ENCODE measurements at places on chromosomes 4 and X. TPM values are rescaled to one million over a fixed set of nuclear protein-coding genes. Genes with fewer than 3 reads are reported as not detected.

TEX11 gene
- 0.03 TPM for total RNA-seq

CTAG1B gene
- total RNA-seq = not detected

IGSF1 gene
- 9.6 TPM for total RNA-seq

LRCH2 gene
- total RNA-seq = 24.9 TPM

FAM13A gene
- 40.3 TPM for total RNA-seq

CWH43 gene
- not detected for total RNA-seq

DMP1 gene
- total RNA-seq = not detected

POU3F4 gene
- not detected for total RNA-seq

TIGD4 gene
- total RNA-seq = 4.1 TPM

DNA sequence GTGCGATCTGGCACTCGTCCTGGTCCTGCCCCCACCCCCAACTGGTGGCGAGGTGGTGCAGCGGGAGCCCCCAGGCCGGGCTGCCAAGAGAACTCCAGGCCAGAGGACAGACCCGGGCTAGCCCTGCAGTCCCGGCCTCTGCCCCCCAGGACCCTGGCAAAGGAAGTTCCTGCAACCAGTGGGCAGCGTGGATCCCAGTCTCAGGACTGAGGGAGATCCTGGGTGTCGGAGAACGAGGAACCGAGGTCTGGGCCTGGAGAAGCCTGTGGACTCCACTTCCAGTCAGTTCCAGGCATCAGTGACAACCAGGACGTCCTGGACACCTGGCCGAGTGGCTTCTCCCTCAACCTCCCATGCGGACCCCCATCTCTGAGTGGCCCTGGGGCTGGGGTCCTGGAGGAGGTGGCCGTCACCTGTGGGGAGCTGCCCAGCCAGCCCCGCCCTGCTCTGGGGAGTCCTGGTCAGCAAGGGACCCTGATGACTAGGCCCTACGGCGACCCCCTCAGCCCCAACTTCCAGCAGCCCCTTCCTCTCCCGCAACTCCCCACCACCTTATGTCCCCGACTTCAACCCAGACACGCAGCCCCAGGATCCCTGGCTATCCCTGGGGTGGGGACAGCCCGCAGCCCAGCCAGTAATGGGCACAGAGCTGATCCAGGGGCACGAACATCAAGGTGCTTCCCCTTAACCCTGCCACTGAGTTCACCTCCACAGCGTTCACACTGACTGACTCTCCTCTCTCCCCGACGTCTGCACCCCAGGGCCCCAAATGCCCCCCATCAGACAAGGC is 53.7 kb upstream of the NKX1-1 start:
- DNase-seq = no peak

- peak; percentile 41 for DNase-seq
Observed at GRCh38 chrX:67546496-67547423, 2.9 kb downstream of the AR start.

GRCh38 chr4:87073199-87074120 is 138.6 kb downstream of the AFF1 start:
- DNase-seq = no peak

GRCh38 chr4:3767570-3768288 is 1.5 kb downstream of the ADRA2C start:
- peak; percentile 83 for DNase-seq

GRCh38 chrX:13304052-13304451 is 15.8 kb downstream of the ATXN3L start:
- no peak for DNase-seq

DNA sequence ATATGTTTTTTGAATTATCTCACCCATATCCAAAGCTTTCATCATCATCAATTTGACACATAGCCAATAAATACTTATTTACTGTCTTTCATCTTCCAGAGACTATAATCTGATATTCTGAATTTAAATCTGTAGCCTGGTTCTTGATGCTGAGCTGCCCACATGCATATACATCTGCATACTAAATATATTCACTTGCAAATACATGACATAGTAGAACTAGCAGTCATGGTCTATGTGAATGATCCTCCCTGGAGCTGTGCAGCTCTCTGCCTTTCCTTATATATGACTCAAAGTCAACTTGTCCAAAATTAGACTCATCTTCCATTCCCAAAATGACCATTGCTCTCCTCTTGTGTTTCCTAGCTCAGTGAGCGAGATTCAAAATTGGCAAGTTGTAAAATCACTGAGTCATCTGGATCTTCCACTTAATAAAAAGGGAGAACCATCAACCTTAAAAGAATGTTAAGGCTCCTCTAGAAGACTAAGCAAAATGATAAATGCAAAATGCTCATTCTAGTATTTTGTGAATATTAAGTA is 448.2 kb downstream of the PPARGC1A start:
- DNase-seq = no peak

DNA sequence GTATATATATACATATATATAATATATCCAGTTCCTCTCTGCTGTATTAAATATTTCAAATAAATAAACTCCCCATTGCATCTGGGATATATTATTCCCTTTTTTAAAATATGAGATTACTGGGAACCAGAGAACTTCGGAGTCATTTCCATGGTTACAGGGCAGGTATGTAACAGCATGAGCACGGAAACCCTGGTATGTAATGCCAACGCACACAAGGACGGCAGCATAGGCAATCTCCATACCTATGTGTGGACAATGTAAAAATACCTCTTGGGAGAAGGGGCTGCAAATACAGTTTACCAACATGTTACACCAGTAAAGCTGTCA is 62.8 kb downstream of the NUDT10 start:
- no peak for DNase-seq

DNA sequence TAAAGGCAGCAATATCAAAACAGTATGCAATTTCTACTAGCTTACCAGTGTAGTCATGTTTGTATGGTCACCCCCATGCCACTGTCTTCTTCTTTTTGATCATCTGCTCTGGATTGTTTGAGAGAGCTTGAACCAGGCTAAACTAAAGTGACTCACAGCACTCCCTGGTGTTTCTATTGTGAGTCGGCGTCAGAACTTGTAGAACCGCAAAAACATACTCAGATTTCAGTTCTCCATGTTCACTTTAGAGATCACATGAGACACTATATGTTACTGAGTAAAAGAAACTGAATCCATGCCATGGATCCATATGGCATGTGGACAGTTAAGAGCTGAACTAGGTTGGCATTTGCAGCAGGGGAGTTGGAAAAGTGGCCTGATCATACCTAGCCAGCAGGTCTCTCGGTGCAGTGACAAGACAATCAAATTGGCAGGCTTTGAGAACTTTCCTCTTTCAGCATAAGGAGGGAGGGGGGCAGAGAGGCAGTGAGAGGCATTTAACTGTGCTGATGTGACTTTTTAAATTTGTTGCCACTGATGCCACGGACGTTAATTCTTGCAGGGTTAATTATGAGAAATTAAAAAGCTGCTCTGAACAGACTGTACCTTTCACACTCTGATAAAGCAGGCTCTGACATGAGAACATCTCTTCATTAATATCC is 88.4 kb downstream of the AFF2 start:
- DNase-seq = no peak

All from neural progenitor cell (in vitro differentiated cells).